Fibroblast of pulmonary artery (primary cell): ENCODE measurements at places on chromosomes 4 and X.
A peak's percentile ranks its signal among the peaks of the same experiment; 100 is the strongest.

DNA sequence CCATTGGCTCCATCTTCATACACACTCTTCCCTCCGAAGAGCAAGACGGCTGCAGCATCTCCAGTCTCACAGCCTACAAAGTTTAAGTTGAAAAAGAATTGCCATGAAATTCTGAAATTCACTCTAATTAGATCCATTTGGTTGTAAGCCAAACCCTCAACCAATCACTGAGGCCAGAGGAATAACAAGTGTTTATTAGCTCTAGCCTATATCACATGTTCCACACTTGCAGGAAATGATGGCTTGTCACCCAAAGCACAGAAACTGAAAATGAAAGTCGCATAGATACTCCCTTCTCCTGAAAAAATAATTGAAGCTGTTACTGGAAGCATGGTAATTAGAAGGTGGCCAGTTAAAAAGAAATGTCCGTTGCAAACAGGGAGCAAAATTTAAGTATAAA is 1071.8 kb downstream of the CCSER1 start:
- no peak for DNase-seq

GRCh38 chr4:22202246-22202974 is 253.8 kb upstream of the KCNIP4 start:
- DNase-seq: peak; percentile 27

- DNase-seq: no peak
Observed at GRCh38 chrX:137998619-137999018, 432.7 kb downstream of the ZIC3 start.

DNA sequence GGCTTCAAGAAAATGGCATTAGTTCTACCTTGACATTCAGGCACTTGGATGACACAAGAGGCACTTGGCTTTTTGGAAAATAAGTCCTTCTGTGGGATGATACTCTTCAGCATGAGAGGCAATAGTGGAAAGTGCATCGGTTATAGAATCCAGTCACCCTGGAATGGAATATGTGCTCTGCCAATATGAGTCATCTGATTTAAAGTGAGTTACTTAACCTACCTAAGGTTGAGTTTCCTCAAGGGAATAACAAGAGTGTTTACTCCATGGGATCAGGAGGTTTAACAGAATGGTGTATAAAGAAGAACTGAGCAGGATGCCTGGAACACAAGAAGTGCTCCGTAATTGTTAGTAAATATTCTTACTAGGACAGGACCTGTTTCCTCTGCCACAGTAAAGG is 10.7 kb downstream of the SLC39A8 start:
- DNase-seq: no peak

DNA sequence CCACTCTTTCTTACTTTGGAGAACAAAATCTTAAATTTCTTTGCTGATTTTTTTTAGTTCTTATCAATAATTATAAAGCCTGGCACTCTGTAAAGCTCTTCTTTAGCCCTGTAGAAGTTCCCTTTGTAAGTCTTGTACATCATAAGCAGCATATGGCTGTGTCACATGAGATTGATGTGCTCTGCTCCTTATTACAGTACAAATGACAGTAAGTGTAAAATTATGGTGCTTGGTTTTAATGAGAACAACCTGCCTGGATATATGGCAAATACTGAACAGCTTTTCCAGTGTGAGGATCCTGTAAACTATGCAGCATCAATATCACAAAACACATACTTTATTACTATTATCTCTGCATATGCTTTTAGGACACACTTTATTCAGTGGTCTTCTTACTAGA is 145.9 kb upstream of the GNPDA2 start:
- no peak for DNase-seq

GRCh38 chrX:133812402-133812801 is 173.0 kb downstream of the GPC3 start:
- no peak for DNase-seq

DNA sequence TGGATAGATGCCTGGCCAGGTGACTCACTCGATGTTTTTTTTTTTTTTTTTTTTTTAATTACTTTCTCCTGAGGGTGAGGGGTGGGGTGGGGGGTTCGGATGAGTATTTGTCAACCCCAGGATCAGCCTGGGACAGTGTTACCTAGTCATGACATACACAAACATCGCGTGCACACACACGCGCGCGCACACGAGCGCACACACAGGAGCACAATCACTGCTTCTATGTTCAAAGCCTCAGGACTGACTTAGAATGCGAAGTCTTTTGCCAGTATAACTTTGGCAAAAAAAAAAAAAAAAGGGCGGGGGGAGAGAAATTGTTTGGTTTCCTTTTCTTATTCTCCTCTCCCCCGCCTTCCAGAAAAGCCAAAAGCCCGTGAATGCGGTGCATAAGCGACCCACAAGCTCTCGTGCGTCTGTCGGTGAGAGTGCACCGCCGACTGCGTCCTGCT is 115.0 kb upstream of the TEX13C start:
- DNase-seq: no peak

- DNase-seq: no peak
Observed at GRCh38 chr4:67996127-67996526, 32.8 kb upstream of the TMPRSS11A start.

DNA sequence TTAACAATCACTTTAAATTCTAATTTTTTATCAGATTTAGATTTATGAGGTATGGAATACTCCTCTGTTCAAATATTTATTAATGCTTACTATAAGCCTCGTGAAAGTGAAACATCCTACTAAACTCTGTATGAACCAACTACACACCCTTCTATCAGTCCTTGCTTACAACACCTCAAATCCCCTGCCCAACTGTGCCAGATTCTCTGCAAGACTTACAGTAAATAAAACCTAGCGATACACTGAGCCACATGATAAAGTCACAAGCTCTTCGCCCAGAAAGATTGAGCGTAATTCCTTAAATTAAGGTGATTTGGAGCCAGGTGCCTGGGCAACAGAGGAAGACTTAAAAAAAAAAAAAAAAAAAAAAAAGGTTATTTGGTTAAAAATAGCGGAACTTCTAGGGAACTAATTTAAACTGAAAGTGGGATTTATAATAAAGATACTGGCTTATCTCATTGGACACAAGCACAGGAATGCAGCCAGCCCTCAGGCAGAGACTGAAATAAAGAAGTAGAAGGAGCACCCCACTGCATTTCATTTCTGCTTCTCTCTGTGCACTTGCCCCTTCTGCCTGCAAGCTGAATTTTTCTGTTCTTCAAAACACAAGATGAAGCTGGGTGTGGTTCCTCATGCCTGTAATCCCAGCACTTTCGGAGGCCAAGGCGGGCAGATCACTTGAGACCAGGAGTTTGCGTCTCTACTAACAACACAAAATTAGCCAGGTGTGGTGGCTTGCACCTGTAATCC is 17.5 kb upstream of the C4orf36 start:
- DNase-seq: no peak

- DNase-seq: peak; percentile 52
Observed at GRCh38 chr4:128782875-128783614, 26.5 kb upstream of the JADE1 start.

GRCh38 chr4:71441186-71442169 is 102.7 kb downstream of the SLC4A4 start:
- no peak for DNase-seq

- DNase-seq: no peak
Observed at GRCh38 chr4:183094393-183095198, 4.5 kb upstream of the WWC2 start.

- no peak for DNase-seq
Observed at GRCh38 chrX:138886769-138887168, 175.3 kb upstream of the FGF13 start.

- no peak for DNase-seq
Observed at GRCh38 chr4:10977534-10977933, 293.0 kb upstream of the CLNK start.

DNA sequence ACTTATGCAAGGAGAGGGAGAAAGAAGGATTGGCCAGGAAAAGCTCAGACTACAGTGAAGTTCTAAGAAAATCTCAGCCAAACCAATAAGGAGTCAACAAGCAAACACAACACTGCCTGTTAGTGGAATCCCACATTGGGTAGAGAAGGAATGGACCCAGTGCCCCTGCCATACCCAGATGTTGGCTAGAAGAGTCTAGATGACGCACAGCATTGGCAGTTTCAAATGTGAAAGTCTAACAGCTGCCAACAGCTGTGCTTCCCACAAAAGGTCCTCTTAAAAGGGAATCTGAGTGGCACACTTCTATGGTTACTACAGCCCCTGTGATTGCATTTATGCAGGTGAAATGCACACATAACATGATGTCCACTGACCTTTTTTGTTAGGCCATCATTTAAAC is 37.2 kb upstream of the CPEB2 start:
- DNase-seq: no peak

DNA sequence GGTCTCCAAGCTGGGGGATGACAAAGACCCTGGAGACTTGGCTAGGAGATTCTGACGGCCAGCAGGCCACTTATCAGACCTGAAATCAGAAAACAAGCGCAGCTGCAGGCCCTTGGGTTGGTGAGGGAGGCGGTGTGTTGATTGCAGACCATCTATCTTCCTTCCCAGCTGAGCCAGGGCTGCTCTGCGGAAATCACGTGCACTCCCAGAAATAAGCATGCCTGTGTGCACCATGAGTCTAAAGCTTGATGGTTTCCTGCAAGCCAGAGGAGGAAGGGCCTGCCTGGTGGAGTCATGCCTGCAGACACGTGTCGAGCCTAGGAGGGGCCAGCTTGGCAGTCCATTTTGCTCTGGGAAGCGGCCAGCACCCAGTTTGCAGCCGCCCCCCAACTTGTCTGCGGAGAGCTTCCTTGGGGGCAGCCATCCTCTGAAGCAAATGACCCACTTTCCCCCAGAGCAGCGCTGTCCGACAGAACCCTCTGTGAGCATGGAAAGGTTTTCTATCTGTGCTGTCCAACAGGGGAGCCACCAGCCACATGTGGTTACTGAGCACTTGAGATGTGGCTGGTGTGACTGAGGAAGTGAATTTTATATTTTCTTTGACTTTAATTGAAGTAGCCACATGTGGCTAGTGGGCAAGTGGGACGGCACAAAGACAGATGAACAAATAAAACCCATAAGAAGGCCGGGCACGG is 175.7 kb upstream of the BCOR start:
- peak; percentile 50 for DNase-seq

DNA sequence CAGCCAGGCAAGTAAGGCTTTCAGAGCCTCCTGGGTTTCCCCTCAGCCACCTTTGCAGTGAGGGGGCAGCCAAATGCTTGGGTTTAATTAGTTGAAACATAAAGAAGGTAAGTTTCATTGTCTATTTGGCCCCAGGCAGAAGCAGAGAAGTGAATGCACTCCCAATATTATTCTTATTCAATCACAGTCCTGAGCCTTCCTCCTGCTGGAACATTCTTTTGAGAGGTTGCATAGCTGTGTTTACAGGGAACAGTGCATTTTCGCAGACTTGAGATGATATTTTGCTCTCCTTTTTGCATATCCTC is 13.9 kb downstream of the SLC2A9 start:
- no peak for DNase-seq

DNA sequence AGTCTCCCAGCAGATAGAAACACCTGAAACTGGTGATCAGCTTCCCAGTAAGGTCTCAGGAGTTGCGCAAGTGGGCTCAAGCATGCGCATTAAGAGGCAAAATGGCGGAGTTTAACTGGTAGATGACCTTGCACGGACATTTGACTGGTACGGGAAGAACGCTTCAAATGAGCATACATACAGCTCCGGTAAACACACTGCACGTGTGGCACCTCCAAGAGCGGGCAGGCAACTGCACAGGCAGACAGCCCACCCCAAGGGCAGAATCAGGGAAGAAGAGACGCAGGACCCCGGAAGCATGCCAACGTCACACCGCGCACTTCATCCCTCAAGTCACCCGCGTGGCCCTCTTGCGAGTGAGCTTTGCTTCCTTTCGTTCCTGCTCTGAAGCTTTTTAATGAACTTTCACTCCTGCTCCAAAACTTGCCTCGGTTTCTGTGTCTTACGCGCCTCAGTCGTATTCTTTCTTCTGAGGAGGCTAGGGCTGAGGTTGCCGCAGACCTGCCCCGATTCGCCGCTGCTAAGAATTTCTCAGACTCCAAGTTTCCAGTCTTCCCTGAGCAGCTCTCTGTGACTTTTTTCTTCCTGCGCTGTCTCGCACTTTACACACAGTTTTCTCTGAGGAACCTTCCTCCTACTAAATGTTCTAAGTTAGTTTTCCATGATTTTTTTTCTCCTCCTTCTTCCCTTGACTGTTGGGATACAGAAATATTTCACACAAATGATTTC is 180.7 kb upstream of the ZFP42 start:
- peak; percentile 8 for DNase-seq

DNA sequence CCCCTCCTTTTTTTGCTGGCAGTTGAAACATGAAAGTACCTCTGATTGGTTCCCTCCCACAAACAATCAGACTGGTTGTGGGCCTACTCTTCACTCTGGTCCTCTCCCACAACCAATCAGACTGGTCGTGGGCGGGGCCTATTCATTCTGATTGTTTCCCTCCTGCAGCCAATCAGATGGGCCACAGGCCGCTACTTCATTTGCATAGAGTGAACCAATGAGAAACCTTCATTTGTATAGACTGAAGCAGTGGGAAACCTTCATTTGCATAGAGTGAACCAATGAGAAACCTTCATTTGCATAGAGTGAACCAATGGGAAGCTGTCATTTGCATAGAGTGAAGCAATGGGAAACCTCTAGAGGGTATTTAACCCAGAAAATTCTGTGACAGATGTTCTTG is 55.2 kb downstream of the TRMT44 start:
- DNase-seq: no peak

- DNase-seq: no peak
Observed at GRCh38 chr4:42845586-42845985, 46.9 kb upstream of the GRXCR1 start.

GRCh38 chrX:39836802-39837420 is 260.8 kb downstream of the BCOR start:
- no peak for DNase-seq

DNA sequence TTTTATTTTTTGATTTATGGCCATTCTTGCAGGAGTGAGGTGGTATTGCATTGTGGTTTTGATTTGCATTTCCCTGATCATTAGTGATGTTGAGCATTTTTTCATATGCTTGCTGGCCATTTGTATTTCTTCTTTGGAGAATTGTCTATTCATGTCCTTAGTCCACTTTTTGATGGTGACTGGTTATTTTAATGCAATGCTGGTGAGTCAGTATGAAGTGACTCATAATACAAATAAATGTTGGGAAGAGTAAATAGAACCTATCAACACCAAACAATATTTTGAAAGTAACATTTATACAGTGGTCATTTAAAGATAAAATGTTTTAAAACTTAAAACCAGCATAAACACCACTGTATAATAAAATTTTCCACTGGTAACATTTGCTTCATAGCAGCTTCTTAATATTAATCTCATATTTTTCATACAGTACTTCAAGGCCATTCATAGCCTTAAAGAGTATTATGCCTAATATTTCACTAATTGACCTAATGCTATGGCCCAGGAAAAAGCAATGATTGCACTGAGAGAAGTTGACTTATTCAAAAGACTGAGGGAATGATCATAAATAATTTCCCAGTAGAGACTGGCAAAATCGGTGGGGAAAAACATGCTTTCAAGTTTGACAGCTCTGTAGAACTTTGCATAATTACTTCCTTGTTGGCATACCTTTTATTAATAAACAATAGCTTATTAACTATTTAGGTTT is 33.9 kb downstream of the CASK start:
- peak; percentile 35 for DNase-seq

GRCh38 chr4:686413-687040 is 2.4 kb downstream of the SLC49A3 start:
- no peak for DNase-seq

- peak; percentile 60 for DNase-seq
Observed at GRCh38 chr4:70838666-70839588, 763 bp downstream of the GRSF1 start.

GRCh38 chr4:126560794-126561193 is 1072.0 kb upstream of the INTU start:
- DNase-seq: peak; percentile 11

GRCh38 chr4:57287687-57288604 is 177.8 kb upstream of the IGFBP7 start:
- DNase-seq: no peak
